ENCODE measurements at places on chromosomes 5 and 9.

DNA sequence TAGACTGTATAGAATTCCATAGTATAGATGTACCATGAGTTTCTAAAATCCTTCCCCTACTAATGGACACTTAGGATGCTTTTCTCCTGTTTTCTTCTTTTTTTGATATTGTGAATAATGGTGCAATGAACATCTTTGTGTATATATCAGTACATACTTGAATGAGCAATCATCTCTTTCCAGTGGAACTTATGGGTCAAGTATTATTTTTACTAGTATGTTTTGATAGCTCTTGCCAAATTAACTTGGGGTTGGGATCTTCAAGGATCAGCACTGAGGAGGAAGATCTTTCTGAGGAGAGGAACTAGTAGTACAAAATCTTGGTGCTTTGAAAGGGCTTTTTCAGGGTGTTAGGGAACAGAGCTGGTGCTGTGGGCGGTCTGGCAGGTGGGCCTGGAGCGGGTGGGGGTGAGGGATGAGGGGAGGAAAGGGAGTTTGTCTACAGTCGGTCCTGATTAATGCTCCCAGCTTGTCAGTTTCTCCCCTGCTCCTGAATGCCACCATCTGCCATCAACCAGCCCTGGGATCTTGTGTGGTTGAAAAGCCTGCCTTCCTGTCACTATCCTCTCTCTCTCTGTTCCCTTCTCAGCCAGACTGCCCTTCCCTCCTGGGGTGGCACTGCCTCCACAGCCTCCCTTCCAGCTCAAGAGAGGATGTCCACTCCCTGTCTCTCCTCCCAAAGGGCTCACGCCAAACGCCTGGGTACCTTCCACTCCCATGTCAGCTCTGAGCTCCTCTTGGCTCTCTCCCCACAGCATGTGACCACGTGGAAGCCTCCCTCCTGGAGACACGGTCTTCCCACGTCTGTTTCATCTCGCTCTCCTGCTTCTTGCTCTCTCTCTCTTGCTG is 185.9 kb downstream of the DAB2IP start:
- DNase-seq: no peak

DNA sequence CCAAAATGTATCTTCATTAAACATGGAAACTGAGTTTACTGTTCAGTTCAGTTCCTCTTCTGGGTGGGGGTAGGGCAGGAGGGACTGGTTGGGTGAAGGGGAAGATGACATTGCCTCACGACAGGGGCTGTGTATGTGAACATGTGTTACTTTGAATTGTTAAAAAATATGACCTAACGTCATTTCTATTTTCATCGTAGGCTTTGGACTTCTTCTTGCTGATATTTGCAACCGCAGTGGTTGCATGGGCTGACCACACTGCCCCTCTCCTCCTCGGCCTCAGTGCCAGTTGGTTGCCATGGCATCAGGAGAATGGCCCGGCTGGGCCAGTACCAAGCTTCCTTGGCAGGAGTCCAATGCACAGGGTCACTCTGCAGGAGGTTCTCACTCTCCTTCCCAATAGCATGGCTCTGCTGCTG is 41.5 kb downstream of the HACD4 start:
- DNase-seq: no peak

- DNase-seq: no peak
Observed at GRCh38 chr5:31270396-31270795, 76.9 kb downstream of the CDH6 start.

DNA sequence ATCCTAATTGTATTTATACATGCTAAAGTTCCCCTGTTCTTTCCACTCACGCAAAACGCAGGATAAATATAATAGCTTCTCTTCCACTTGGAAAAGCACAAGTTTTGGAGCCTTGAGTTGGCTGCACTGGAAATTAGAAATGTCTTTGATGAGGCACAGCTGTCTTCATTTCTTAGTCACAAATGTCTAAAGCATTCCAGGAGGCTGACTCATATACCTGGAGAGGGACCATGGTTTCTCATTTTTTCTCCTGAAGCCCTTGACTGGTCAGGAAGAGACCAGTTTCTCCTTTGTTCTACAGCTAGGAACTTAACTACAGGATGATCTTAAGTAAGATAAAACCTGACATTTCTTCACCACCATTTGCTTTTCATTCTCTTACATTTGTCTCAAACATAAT is 16.2 kb downstream of the MTX3 start:
- peak; percentile 9 for DNase-seq

DNA sequence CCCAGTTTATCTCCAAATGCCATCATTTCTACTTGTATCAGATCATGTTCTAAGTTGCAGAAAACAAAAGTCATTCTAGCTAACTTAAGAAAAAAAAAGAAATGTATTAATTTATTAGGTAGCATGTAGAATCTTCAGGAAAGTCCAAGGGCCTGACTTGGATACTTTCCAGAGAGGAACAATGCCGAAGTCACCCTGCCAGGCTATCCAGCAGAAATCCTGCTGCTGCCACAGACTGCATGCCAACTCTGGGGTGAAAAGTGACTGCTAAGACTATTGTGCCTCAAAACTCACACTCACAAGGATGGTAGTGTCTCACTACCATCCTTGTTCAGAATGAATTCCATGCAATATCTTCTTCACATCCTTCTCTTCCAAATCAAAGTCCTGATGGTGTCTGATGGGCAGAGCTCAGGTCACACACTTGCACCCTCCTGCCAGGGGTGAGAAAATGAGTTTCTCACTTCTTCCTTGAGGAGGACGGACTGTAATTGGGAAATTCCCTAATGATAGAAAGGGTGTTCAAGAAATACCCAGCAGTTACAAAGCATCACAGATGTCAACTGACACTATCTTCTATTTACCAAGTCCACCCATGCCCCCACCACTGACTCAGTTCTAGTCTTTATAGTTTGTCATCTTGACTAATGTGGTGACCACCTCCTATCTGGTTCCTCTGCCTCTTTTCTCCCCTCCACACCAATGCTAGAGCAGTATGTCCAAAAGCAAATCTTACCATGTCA is 279.4 kb downstream of the CWC27 start:
- peak; percentile 36 for DNase-seq

DNA sequence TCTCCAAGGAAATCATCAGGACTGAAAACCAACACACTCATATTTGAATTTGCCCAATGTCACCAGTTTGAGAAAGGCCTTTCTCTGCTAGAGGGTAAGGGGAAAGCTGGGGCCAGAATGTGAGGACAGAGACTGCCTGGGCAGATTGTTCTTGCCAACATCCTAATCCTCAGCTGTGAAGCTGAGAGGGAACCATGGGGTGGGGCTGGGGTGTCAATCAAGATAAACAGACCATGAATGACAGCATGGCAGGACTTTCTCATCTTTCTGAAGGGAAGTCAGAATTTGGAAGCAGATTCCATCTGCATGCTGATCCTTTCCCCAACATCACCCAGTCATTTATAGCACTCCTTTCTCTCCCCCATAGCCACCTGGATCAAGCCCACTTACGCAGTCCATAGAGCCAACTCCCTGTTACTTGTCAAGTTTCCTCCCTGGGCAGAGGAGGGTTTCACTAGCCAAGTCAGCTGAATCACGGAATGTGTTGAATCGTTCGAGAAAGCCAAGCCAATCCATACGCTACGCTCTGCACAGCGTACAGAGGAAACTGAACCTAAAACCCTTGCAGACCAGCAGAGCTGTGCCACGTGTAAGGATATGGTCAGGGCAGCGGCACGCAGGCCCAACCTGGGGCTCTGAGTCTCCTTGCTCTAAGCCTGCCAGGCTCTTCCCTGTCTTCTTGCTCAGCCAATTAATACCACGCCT is 14.9 kb downstream of the GLDC start:
- DNase-seq: no peak

DNA sequence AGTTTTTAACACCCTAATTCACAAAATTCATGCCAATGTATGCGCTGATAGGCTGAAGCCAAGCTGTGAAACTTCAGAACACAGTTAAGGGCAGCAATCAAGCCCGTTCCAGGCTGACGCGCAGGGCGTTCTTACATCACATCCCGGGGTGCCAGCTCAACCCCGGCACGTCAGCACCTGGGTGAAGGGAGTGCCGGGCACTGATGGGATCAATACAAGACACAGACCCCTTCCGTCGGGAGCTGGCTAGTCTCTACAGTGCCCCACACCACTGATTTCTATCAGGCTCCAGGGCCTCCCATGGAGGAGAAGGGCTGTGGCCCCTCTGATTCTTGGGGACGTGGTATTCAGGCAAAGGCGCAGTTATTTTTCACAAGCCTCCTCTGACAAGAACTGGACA is 12.0 kb downstream of the BARHL1 start:
- no peak for DNase-seq

GRCh38 chr9:124347206-124347967 is 67.9 kb downstream of the PSMB7 start:
- DNase-seq: no peak

Data from dermis microvascular lymphatic vessel endothelial cell (primary cell).